ENCODE measurements at places on chromosomes 5 and 9. TPM values are rescaled to one million over a fixed set of nuclear protein-coding genes. Genes with fewer than 3 reads are reported as not detected.

Gene EGR1
- total RNA-seq = 4.5 TPM

Gene IDNK
- total RNA-seq = 6.3 TPM

Gene PCDHGA4
- 0.58 TPM for total RNA-seq

Gene GRM6
- total RNA-seq = not detected

Gene ANKRD55
- total RNA-seq = 0.11 TPM

Gene PTGES
- total RNA-seq = not detected
